Sciatic nerve (tissue), 2 donors: ENCODE measurements at places on chromosomes 1 and 21. TPM values are rescaled to one million over a fixed set of nuclear protein-coding genes. Genes with fewer than 3 reads are reported as not detected.

GRCh38 chr1:101522486-101522885 is 285.7 kb downstream of the S1PR1 start:
- DNase-seq, result no peak

- DNase-seq, result no peak
Measured at GRCh38 chr21:42195378-42196031, 23.4 kb upstream of the ABCG1 start.

DNA sequence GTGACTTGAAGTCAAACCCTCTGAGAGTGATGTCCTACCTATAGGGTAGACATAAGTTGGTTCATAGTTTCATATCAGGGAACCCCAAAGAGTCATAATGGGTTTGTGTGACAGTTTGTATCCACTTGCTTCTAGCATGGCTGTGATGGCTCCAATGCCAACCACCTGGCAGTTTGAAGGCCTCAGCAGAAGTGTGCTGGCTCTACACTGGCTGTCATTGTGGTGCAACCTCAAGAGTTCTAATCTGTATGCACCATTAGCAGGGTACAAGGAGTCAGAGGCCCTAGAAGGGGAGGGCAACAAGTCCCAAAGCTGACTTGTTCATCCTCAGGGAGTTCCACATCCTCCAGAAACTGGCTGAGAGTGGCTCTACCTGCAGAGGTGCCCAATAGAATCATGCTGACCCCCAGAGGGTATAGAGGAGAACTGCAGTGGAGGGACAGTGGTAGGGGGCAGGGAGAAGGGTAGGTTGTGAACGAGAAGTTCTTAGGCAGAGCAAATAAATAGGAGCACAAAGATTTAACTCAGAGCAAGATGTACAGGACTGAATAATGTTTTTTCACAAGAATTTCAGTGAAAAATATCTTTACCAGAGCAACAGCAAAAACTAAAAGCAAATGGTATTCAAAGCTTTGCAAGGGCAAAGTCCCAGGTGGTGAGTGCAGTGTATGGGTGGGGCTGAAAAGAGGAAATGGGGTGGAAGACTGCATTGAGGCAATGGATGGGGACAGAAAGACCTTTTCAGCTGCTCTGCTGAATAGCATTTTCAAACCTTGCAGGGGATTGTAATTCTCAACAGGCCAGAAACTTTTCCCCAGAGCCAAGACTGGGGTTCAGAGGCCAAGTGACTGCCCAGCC is 3.2 kb downstream of the FCRL2 start:
- no peak for DNase-seq

DNA sequence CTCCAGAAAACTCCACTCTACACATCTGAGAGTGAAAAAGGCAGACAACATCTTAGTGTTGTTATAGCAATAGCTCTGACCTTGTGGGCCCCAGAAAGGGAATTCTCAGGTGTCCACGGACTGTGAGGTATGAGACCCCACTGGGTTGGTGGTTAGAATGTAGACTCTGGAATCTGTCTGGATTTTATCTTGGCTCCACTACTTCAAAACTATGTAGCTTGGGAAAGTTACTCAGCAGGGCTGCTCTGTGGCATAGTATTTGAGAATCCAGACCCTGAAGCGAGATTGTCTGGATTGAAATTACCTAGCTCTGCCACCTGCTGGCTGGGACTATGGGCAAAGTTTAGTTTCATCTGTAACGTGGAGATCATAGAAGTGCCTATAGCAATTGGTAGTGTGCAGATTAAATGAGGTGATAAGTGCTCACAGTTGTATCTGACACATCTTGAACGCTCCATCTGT is 25.8 kb downstream of the PRDM2 start:
- no peak for DNase-seq

DNA sequence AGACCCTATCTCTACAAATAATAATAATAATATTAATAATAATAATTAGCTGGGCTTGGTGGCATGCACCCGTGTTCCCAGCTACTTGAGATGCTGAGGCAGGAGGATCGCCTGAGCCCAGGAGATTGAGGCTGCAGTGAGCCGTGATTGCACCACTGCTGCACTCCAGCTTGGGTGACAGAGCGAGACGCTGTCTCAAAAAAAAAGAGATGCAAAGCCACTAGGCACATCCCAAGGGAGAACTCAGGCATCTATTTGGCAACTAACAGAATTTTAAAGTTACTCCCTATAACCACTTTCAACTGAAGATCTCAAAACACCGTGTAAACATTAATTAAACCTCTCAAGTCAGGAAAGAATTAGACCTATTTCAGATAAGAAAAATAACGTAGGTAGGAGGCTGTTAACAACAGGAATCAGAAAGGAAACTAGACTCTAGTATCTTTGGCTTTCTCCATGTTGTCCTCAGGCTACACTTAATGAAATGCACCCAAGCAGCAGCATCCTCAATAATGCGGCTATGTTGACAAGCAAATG is 3.7 kb downstream of the RNF19B start:
- DNase-seq, result no peak

- DNase-seq, result no peak
Measured at GRCh38 chr1:163171826-163172225, 30.9 kb downstream of the RGS5 start.

The CRP gene
- total RNA-seq, result 0.22 TPM

The TMPRSS15 gene
- total RNA-seq, result not detected

The SIK1 gene
- total RNA-seq, result 59.9 TPM

The PARP1 gene
- 85.2 TPM for total RNA-seq

The CD1D gene
- 1.1 TPM for total RNA-seq
